ENCODE measurements at places on chromosomes 7 and 10. TPM values are rescaled to one million over a fixed set of nuclear protein-coding genes. Genes with fewer than 3 reads are reported as not detected.

The PLEKHA8 gene
- 10.3 TPM for total RNA-seq

The ACTL6B gene
- not detected for total RNA-seq

GRCh38 chr10:72563327-72563932 is 62.4 kb downstream of the MICU1 start:
- peaks cover 18% of the 10 kb centered on the region for H3K36me3 ChIP-seq
- H3K4me3 ChIP-seq, result no peak overlapping the region
- no peak for DNase-seq
- H3K4me1 ChIP-seq, result peaks cover 27% of the 10 kb centered on the region

DNA sequence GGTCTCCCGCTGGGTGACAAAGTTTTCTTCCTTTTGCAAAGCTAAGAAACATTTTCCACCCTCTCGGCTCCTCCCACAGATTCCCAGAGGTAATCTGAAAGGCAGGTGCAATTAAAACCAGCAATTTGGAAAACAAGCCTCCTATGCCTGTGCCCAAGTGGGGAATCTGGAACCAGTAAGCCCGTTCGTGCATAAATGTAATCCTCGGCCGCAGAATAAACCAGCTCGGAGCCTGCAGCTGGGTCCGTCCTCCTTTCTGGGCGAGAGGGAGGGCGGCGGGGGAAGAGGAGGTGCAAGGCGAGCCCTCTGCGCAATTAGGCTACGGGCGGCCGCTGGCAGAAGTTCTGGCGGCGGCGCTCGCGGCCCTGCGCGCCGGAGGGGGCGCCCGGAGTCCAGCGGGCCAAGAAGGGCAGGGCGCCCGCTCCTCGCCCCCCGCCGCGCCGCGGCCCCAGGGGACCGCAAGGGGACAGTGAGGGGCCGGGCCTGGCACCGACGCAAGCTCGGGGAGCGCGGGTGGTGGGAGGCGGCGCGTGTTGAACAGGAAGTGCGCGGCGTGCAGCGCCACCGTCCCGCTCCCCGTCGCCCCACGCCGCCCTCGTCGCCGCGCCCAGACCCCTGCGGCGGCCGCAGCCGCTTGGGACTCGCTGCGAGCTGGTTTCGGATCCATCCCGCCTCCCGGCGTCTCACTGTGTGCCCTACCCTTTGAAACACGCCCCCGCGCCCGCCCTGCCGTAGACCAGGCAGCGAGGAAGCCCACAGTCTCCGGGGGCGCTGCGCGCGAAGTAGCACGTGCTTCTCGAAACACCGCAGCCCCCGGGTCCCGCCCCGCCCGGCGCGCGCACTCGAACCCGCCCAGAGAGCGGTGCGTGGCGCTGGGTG is at the start of gene PRKAG2:
Gene PRKAG2 (minus strand): TSS at position 217 of the 879 bp plus-strand sequence. CDS start 495 bp downstream, outside the sequence.
- no peaks in the 10 kb centered on the region for H3K4me1 ChIP-seq
- peaks cover 58% of the 10 kb centered on the region for H3K27me3 ChIP-seq
- H3K27ac ChIP-seq, result no peak within 1 kb of the TSS
- H3K36me3 ChIP-seq, result no peaks in the 10 kb centered on the region

The NME8 gene
- not detected for total RNA-seq

All from GM23248 (cell line).